ENCODE measurements at places on chromosomes 3 and 15.

DNA sequence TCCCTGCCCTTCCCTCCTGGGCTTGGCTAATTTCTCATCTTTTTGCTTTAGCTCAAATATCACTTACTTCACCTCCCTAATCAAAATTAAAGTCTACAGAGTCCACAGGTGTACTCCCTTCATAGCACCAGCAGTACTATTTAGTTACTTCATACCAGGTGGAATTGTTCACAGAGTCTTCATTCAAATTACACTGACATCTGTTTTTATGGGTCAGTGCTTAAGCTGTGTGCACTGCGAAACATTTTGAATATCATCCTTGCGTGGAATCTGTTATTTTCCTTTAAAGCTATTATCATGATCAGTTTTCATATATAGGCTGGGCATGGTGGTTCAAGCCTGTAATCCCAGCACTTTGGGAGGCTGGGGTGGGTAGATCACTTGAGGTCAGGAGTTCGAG lies 2.7 kb upstream of the SERF2 start:
- no peak for DNase-seq

DNA sequence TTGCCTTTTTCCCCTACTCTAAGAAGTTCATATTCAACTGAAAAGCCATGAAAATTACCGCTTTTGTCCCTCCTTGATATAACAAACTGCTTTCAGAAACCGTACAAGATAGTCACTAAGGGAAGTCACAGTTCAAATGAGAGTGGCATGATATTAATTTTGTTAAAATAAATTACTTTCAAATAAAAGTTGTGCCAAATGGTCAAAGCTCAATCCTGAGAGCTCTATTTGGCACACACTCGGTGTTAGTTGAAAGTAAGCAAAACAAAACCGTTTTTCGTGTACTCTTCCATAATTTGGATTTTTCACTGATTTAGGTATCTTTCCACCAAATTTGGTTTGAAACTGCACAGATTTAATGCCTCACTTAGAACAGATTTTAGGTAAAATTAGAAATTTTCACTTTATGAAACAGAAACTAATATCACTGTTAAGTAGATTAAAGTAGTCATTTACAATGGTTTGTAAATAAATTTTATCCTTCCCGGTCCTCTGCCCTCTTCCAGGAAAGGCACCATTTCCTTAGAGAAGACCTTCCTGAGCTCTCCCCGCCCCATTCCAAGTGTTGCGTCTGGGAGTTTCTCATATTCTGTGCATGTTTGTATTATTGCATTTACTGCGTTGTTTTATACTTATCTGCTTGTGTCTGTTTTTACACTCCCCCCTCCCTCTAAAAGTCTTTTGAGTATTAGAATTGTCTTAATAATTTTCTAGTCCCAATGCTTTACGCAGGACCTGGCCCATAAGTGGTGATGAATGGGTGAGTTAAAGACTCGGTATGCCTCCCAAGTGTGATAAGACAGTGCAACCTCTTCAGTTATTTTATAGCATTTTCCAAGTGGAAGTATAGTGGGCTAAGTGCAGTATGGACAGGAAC lies 853 bp downstream of the TCAIM start:
- DNase-seq, result no peak

DNA sequence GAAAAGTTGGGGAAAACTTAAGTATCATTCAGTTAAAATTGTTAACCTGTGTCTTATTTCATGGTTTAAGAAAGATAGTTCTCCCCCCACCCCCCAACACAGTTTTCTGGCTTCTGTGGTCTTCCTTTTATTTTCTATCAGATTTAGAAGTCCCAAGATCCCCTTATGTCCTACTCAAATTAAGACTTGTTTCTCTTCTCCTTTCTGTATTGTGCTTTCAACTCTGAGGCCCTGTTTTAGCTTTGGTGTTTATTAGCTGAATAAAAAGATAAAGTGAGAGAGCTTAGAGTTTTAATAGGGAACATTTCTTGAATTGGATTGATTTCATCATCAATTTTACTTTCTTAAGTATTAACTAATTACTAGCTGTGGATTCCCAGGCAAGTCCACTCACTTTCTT lies 62.6 kb downstream of the AKAP13 start:
- DNase-seq, result no peak

DNA sequence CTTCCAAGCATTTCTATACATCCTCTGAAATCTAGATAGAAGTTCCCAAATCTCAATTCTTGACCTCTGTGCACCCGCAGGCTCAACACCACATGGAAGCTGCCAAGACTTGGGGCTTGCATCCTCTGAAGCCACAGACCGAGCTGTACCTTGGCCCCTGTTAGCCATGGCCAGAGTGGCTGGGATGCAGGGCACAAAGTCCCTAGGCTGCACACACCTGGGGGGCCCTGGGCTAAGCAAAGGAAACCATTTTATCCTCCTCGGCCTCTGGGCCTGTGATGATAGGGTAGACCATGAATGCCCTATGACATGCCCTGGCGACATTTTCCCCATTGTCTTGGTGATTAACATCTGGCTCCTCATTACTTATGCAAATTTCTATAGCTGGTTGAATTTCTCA lies 97.1 kb upstream of the CCDC39 start:
- no peak for DNase-seq

- DNase-seq, result no peak
These were observed 27.0 kb upstream of the MUC4 start for GRCh38 chr3:195838714-195839113.

DNA sequence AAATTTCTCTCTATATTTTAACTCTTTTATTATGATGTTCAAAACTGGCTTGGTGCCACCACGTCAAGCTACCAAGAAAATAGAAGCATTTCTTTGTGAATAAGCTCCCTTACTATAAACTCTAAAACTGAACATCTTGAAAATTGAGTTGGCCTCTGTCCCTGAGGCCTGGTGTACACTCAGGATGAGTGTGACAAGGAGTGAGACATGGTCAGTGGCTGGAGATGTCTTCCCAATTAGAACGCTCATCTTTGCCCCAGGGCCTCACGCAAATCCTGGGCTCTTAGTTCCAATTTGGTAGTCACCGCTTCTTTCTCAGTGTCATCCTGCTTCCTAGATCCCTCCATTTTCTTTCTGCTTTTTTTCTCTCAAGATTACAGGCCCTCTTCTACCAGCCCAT lies 26.2 kb downstream of the SLC2A2 start:
- no peak for DNase-seq

- DNase-seq, result no peak
These were observed 60.3 kb downstream of the UBE3A start for GRCh38 chr15:25378501-25378901.

GRCh38 chr3:116306149-116306548 lies 139.1 kb downstream of the LSAMP start:
- no peak for DNase-seq

- no peak for DNase-seq
These were observed 68.4 kb upstream of the NR2F2 start for GRCh38 chr15:96262097-96262496.

DNA sequence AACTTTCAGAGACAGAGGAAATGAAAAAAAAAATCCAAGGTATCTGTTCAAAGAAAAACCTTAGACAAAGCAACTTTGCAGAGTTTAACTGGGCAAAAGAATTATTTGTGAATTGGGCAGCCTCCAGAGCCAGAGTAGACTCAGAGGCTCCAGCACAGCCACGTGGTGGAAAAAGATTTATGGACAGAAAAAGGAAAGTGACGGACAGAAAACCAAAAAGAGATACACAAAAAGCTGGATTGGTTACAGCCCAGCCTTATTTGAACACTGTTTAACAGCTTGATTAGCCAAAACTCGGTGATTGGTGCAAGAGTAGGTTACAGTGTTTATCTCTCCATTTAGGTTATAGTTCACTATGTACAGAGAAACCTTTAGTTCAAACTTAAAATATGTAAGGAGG lies 23.7 kb upstream of the GPD1L start:
- DNase-seq, result no peak

DNA sequence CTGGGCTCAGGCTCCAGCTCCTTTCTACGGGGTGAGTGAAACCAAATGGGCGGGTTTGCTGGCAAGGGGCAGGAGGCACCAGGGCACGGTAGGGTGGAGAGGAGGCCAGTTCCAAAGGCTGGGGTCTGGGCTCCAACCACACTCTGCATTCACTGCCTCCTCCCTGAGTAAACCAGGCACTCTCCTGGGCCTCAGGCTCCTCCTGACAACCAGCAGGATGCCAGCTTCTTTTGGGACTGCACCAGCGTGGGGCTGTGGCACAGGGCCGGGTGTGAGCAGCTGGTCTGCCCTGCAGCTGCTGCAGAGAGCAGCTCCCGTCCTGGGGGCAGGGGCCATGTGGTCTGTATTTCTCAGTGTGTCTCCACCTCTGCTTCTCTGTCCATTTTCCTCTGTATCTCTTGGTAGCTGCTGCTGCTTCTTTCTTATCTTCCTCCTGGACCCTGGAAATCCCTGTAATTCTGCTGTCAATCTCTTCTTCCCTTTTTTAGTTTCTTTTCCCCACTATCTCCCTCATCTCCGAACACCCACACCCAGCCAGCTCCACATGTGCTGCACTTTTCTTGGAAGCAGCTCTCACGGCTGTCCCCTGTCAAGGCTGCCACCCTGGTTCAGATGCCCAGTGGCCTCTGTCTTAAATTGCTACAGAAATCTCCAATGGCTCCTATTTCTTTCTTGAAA lies 54.9 kb upstream of the TBC1D21 start:
- no peak for DNase-seq

DNA sequence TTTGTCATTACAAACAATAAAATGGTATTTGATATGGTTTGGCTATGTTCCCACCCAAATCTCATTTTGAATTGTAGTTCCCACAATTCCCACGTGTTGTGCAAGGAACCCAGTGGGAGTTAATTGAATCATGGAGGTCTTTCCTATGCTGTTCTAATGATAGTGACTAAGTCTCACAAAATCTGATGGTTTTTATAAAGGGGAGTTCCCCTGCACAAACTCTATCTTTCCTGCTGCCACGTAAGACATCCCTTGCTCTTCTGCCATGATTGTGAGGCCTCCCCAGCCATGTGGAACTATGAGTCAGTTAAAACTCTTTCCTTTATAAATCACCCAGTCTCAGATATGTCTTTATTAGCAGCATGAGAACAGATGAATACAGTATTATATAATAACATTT lies 15.4 kb upstream of the AADAC start:
- DNase-seq, result no peak

GRCh38 chr15:57150066-57150865 lies 226.0 kb upstream of the CGNL1 start:
- no peak for DNase-seq

- no peak for DNase-seq
These were observed 203.4 kb downstream of the MEIS2 start for GRCh38 chr15:36896949-36897348.

GRCh38 chr15:74399511-74400312 lies 32.3 kb upstream of the CYP11A1 start:
- no peak for DNase-seq

- no peak for DNase-seq
These were observed 87.3 kb upstream of the THBS1 start for GRCh38 chr15:39493424-39494067.

DNA sequence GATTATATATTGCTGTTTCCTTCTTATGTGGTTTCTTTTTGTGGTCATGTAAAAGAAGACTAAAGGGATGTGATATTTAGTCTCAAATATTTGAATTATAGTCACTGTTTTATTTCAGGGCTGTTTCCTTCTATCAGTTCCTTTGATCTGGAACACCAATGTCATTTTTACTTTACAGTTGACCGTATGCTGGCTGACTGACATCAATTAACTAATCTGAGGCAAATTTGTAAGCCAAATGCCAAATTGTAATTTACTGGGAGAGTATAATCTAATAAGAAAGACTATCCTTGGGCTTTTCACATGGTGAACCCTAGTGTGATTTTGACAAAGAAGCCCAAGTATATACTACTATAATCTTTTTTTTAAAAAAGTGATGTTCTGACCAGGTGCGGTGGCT lies 87.6 kb downstream of the TMEM108 start:
- DNase-seq, result no peak

DNA sequence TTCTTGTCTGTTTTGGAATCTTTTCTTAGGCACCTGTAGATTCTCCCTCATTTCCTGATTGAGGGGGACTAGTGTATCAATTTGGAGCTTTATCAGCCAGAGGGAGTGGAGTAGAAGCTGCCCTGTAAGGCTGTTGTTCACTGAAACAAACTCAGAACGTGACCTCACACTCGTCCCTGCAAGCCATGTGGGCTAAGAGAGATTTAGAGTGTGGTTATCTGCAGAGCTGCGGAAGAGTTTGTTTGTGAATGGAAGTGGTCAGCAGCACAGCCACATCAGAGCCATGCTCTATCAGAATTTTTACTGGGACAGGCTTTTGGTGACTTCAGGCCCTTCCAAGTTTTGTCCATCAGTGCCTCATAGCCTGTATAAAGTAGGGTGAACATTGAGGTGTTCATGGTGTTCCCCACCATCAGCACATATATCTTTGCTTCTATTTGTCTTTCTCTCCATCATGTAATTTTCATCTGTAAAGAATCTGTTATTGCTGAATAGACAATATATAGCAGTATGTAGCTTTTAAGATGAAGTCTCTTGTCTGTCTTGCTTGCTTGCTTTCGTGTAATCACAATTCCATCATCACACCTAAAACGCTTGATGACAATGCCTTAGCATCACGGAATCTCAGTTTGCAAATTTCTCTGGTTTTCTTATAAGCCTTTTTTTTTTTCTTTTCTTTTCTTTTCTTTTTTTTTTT lies 37.0 kb downstream of the LARS2 start:
- no peak for DNase-seq

GRCh38 chr15:68979006-68979405 lies 35.5 kb upstream of the NOX5 start:
- no peak for DNase-seq

GRCh38 chr3:178476886-178477285 lies 59.4 kb upstream of the KCNMB2 start:
- no peak for DNase-seq

- DNase-seq, result no peak
These were observed 1030.8 kb upstream of the CFAP20DC start for GRCh38 chr3:60080648-60081047.

GRCh38 chr3:56042326-56042951 lies 425.8 kb downstream of the ERC2 start:
- DNase-seq, result no peak

- DNase-seq, result peak; percentile 61
These were observed 65.6 kb downstream of the ABTB1 start for GRCh38 chr3:127738192-127738840.

- DNase-seq, result no peak
These were observed 47.5 kb downstream of the UBP1 start for GRCh38 chr3:33392703-33393125.

GRCh38 chr3:125143982-125144652 lies 68.4 kb downstream of the SLC12A8 start:
- DNase-seq, result no peak

DNA sequence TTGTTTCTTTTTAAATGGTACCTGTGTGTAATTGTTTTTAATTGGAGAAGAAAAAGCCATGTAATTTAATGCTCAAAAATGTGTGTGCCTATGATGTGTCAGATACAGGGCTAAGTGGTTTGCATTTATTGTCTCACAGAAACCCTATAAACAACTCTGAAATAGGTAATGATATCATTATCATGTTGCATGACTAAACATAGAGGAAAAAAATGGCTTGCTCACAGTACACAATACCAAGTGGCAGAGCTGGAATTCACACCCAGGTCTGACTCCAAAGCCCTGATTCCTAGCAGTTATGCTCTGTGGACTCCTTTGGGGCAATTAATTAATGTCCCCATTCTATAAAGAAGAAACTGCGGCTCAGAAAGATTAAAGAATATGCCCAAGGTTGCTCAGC lies 237.4 kb upstream of the TRIM42 start:
- DNase-seq, result no peak

GRCh38 chr3:57675530-57675929 lies 17.3 kb downstream of the DENND6A start:
- no peak for DNase-seq

GRCh38 chr3:71600646-71601288 lies 17.2 kb upstream of the FOXP1 start:
- no peak for DNase-seq
